ENCODE measurements at places on chromosomes 16 and 17. TPM values are rescaled to one million over a fixed set of nuclear protein-coding genes. Genes with fewer than 3 reads are reported as not detected.

- DNase-seq: no peak
These were observed 319.2 kb downstream of the PHKB start for GRCh38 chr16:47780213-47780875.

DNA sequence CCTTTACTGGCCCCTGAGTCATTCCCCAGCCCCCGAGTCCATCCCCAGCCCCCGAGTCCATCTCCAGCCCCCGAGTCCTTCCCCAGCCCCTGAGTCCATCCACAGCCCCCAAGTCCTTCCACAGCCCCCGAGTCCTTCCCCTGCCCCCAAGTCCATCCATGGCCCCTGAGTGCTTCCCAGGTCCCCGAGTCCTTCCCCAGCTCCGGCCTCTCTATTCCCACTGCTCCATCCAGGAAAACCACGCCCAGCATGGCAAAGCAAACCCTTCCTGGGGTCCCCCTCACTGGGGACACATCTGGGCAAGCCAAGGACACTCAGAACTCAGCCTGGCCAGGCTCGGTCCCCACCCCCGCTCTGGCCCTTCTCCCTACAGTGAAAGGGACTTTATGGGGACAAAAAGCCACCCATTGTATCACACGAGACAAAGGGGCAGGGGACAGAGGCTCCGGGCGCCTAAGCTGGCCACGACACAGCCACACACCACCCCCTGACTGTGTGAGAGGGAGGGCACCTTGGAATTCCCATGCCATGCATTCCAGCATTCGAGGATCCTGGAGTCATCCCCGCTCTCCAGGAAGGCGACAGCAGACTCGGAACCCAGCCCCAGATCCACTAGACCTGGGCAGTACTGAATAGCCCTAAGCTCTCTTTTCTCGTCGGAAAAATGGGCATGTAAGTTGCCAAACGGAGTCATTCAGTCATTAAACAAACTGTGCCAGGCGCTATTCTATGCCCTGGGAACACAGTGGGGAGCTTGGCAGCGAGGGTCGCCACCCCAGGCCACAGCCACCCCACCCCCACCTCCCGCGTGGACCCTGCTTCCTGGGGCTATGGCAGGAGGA lies 14.0 kb downstream of the PLLP start:
- no peak for DNase-seq

DNA sequence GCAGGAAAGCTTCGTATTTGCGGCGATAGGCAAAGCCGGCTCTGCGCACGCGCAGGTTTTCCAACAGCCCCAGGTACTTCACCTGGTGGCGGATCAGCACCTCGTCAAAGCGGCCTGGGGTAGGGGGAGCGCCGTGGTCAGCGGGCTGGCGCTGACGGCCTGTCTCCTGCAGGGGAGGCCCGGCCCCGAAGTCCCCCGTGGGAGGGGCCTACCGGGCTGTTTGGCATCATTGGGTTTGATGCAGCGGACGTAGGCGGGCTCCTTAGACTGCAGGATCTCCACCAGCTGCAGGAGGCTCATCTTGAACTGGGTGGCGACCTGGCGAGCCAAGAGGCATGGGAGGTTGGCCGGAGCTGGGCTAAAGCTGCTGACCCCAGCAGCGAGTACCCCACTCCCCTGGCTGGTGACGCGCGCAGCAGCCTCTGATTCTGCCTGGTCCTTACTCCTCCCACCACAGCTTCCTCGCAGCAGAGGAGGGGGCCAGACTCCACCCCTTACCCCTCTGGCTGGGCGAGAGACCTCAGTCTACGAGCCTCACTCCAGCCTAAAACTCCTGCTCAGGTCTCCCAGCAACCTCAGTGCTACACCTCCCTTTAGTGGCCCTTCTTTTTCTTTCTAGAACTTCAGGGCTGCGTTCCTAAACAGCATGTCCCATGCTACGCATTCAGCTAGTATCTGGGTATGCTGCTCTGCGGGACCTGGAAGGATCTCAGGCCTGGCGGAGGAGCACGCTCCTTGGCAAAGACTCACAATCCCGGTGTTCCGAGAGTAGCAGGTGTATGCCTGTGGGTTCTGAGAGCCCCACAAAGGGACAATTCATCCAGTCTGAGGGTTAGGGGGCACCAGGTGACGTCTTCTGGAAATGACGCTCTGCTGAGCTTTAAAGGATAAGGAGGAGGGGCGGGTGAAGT lies 16.1 kb upstream of the CRK start:
- no peak for DNase-seq

- DNase-seq: no peak
These were observed 18.8 kb downstream of the STX4 start for GRCh38 chr16:31052114-31052513.

DNA sequence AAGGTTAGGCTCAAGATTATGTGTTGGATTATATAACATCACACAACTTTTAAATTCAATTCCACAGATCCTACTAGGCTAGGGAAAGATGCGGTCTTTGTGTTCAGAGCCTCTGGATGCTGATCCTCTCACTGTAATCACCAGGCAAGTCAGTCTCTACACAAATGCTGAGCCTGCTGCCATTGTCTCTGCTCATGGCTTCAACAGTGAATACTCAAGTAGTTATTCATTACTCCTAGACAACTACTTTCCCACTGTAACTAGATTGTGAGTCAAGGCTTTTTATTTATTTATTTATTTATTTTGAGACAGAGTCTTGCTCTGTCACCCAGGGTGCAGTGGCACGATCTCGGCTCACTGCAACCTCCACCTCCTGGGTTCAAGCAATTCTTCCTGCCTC lies 15.8 kb upstream of the NDUFAB1 start:
- DNase-seq: no peak

- no peak for DNase-seq
These were observed 34.0 kb downstream of the RNF213 start for GRCh38 chr17:80294653-80295052.

- no peak for DNase-seq
These were observed 119.8 kb upstream of the CDC42EP4 start for GRCh38 chr17:73431401-73432205.

DNA sequence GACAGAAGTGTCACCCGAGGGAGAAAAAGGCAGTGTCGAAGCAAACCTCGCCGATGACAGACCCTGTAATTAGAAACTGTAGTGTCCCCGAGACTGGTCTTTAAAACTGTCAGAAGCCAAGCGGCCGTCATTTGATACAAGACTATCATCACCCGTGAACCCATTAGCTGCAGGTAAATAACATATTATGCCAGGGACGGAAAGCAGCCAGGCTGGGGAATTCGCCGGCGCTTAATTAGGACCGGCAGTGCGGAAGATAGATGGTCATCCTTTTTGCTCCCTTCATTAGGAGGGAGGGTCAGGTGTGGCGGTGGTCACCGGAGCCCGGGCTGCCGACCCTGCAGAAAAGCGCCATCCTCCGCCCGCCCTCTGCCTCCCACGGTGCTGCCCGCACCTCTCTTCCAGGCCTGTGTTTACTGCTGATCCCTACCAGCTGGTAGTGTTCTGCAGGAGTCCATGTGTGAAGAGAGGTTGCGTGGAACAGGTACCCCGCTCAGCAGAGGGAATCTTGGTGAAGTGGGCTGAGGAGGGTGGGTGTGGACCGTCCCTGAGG lies 109.4 kb upstream of the GSE1 start:
- DNase-seq: no peak

- DNase-seq: no peak
These were observed 176.4 kb upstream of the ERCC4 start for GRCh38 chr16:13743571-13743970.

The MYH8 gene
- total RNA-seq: 0.05 TPM

- DNase-seq: no peak
These were observed 634 bp upstream of the NATD1 start for GRCh38 chr17:21253646-21254441.

The ASPA gene
- 0.33 TPM for total RNA-seq

The C17orf78 gene
- total RNA-seq: 1.6 TPM

The BCO1 gene
- 3.0 TPM for total RNA-seq

DNA sequence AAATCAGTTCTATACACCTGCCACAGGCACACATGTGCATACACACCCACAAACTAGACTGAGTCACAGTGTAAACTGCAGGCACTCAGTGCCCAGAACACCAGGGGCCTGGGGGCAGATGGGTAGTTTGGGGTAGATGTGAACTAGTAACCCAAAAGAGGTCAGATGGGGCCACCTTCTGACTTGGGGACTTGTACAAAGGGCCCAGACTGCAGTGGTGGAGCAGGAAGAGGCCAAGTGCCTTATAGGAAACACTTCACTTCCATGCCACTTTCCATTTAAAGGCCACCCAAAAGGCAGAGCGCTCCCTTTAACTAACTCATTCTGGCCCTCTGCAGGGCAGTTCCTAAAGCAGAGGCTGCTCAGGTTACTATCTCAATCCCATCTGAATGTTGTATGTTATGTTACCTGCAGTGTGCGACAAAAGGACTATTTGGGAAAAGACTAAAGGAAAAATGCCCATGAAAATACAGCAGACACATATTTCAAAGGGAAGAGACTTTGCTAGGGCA lies 27.8 kb upstream of the ERN1 start:
- DNase-seq: no peak

The HLF gene
- 2.6 TPM for total RNA-seq

DNA sequence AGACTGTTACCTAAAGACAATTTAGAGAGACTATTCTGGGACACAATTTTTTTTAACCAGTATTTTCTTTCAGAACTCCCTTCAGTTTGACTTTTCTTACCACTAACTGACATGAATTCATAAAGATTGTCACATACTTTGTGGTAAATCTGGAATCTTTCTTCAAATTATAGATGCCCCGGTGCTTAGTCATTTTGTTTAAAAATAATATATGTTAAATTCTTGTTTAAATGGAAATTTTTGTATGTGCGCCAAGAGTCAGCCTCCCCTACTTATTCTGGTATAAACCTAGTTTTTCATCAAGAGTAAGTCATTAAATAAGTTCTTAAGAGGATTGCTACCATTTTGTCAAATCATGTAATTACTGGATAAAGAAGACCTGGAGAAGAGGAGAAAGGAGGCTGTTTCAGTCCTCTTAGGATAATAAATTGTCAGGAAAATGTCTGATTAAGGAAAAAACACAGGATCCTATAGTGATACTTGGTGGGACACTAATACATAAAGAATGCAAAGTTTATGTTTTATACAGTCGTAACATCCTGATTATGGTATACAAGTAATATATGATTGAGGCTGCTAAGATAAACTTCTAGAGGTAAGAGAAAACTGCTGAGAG lies 424.4 kb downstream of the PMP22 start:
- no peak for DNase-seq

- DNase-seq: peak; percentile 80
These were observed 105.8 kb downstream of the NOG start for GRCh38 chr17:56699186-56699894.

DNA sequence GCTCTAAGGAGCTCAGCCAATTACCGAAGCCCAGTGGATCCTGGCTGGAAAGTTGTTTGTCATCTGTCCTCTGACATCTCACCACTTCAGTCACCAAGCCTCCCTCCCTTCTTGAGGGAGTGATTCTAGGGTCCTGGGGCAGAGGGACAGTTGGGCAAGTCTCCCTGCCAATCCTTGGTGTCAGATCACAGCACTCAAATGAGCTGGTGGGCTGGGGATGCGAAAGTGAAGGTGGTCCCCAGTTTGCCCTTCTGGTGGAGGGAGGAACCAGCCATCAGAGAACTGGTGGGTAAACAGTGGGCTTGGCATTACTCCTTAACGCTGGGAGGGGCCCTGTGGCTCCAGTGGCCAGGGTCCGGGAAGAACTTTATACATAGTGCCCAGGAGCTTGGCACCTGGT lies 4.4 kb upstream of the CALB2 start:
- DNase-seq: peak; percentile 31

DNA sequence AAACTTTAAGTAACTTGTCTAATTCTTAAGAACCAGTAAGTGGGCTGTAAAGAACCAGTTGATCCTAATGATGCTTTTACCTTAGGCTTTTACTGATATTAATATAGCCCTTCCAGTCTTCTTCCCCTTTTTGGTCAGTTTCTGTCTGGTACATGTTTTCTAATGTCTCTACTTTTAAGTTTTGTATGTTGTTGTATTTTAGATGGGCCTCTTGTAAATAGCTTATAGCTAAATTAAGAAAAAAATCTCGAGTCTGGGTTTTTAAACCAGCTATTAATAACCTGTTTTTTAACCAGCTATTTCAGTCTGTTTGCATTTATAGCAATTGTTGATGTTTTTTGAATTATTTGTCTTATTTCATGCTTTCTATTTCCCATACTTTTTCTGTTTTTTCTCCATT lies 79.0 kb downstream of the PITPNC1 start:
- DNase-seq: no peak

- no peak for DNase-seq
These were observed 77.6 kb upstream of the HLF start for GRCh38 chr17:55186937-55187770.

DNA sequence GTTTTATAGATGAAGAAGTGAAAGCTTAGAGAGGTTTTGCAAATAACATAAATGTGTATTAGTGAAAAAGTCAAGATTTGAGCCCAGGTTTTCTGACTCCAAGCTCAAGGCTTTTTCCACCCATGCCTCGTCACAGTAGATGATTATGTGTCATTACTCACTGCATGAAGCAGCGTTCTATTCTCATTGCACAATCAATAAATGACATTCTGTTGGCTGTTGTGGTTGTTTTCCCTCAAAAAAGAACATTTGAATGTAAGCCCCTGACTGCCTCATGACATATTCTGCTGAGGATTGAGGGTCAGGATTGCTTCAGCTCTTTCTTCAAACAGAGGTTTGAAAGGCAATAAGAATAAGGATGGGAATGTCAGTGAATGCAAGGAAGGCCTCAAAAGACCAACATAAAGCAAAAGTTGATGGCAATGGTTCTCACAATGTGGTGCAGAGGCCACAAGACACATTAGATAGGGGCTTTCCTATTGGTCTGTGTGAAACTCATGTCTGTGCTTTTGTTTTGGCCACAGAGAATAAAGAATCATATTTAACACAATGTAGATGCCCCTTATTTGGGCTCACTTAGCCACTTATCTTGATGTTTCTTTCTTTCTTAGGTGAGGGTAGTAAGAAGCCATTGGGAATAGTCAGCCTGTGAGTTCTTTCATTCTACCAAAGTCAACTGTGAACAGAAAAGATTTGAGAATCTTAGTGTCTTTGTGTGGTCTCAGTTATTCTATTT lies 5.4 kb upstream of the MMD start:
- DNase-seq: no peak

DNA sequence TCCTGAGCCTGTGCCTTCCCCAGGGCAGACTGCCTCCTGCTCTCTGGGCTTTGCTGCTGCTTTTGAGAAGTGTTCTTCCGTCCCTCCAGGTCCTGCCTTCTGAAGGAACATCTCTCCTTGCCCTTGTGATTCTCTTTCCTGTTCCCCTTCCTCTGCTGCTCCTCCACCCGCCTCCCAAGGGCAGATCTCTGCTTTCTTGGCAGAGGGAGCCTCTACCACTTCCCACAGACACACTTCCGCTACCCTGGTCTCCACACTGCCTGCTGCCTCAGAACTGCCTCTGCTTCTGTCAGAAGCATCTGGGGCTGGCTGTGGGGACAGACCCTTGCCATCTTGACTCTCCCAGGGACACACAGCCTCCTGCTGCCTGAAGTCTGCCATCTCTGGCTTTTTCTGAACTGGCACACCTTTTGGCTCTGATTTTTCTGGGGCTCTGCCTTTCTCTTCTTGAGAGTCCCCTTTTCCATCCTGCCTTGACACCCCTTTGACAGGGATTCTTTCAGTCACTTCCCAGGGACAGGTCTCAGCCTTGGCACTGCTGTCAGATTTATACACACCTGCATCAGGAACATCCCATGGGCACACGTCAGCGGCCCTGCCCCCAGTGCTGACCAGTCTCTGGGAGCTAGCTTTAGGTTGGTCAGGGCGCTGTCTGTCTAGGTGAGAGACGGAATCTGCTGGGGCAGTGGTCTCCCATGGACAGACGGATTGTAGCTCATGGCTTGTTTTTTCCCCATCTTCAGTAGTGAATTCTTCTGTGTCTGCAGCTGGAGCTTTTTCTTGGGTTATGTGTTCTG lies 16.6 kb downstream of the GPR179 start:
- no peak for DNase-seq

All from type B pancreatic cell (in vitro differentiated cells).